ENCODE measurements at places on chromosomes 5 and 9.

DNA sequence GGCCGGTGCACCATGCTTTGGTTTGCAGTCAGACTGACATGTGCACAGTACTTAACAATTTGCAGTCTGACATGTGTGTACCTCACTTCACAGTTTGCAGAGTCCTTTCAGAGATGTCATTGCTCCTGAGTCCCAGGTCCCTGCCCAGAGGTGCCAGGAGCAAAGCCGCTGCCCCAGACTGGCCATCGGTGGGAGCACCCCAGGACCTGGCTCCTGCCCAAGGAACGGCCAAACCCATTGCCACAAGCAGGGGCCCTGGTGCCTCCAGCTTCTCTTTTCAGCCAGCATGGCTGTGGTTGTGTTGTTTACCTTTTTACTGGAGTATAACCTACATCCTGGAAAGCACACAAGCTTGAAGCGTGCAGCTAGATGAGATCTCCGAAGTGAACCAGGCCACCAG, 28.6 kb downstream of the RASGEF1C start:
- no peak for DNase-seq
- no peak overlapping the region for H3K27ac ChIP-seq
- H3K36me3 ChIP-seq: no peaks in the 10 kb centered on the region
- H3K4me1 ChIP-seq: peaks cover 28% of the 10 kb centered on the region

DNA sequence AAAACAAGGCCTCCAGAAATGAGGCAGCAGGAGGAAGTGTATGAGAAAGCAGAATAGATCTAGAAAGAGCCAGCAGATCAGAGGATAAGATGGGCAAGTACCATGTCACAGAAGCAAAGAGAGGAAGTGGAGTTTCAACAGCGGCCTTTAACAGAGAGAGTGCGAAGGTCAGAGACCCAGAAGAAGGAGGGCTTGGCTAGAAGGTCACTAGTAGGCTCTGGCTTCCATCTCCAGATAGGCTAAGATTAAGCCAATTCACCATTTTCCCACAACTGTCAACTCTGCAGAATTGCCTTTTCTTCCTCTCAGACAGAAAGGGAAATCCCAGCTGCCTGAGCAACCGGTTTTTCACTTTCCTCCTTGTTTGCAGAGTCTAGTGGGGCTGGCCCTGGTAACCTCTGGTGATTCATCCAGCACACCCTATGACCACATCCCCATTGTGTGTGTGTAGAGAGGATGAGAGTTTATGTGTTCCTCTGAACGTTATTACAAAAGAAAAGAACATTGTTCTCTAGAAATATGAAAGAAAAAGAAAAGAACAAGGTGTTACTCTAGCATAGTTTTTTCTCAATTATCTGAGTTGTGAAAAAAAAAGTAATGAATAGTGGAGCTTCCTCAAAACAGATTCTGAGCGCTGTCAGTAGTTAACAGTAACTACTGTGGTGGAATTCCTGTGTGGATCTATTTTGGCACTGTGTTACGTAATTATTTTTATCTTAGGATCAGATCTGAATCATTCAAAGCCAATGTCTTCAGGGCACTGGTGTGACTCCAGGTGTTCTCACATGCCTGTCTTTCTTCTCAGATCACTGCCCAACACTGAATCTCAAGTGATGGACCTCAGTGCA, 220.4 kb downstream of the ARRDC3 start:
- H3K27me3 ChIP-seq: no peaks in the 10 kb centered on the region
- peak overlapping the region; percentile 79 for H3K27ac ChIP-seq
- no peak overlapping the region for H3K4me3 ChIP-seq
- no peak for DNase-seq
- H3K4me1 ChIP-seq: peaks cover 21% of the 10 kb centered on the region

DNA sequence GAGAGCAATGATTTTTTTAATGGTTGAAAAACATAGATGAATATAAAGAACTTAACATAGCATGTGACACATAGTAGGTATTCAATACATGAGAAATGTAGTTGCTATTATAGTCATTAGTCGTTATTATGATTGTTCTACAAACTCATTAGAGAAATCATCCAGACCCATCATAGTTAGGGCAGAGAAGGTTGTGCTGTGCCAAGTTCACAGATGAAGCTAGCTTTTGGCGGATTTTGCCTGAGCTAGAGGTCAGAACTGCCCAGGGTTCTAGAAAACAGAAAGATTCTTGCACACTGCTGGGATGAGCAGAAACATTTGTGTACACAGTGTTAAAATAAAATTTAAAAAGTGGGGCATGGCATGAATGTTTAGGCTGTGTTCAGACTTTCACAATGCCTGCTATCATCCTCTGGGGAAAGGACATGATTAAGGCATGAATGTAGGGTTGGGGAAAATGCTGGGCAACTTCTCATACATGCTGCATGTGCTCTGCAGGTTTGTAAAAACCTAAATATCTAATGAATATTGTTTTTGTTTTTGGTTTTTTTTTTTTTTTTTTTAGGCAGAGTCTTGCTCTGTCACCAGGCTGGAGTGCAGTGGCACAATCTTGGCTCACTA, 33.3 kb upstream of the RAD23B start:
- H3K27ac ChIP-seq: peak overlapping the region; percentile 99
- no peak overlapping the region for H3K4me3 ChIP-seq
- no peak for DNase-seq
- no peaks in the 10 kb centered on the region for H3K36me3 ChIP-seq

- H3K36me3 ChIP-seq: no peaks in the 10 kb centered on the region
- no peak overlapping the region for H3K27ac ChIP-seq
- no peak for DNase-seq
- H3K4me1 ChIP-seq: peaks cover 2% of the 10 kb centered on the region
- H3K27me3 ChIP-seq: peaks cover 17% of the 10 kb centered on the region
Observed at GRCh38 chr9:19938990-19939733, 150.3 kb upstream of the SLC24A2 start.

DNA sequence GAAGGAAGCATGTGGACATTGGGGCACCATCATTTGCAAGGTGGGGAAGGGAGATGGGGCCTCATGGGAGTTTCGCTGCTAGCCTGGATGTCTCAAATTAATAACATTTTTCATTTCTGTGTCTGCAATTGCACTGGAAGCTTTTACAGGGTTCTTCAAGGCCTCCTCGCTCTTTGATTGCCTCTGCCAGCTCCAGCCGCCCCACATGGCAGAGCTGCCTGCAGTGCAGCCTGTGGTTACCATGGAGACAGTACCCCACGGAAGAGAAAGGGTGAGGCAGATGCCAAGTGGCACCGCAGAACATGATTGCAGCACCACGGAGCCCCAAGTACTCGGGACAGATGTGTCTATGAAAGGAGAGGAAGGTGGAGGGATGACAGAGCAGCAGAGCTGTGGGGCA, 25.4 kb downstream of the CTNND2 start:
- no peak overlapping the region for H3K27ac ChIP-seq
- peaks cover 10% of the 10 kb centered on the region for H3K36me3 ChIP-seq
- peaks cover 19% of the 10 kb centered on the region for H3K4me1 ChIP-seq
- no peaks in the 10 kb centered on the region for H3K27me3 ChIP-seq
- H3K4me3 ChIP-seq: no peak overlapping the region
- DNase-seq: no peak

DNA sequence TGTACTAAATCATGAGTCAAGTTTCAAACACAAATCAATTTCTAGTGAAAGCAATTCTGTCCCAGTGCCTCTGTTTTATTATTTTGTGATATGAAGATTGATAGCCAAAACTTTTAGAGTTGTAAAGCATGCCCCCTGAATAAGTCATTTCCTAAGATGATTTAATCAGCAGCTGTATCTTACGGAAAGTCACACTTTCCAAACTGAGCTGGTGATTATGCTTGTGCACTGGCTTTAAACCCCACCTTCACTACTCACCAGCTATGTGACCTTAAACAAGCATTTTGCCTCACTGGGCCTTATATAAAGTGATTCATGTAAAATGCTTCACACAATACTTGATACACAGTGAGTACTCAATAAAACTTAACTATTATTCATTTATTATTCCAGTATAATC, 78.1 kb downstream of the EDIL3 start:
- H3K4me1 ChIP-seq: peaks cover 5% of the 10 kb centered on the region
- DNase-seq: no peak
- no peak overlapping the region for H3K27ac ChIP-seq
- H3K4me3 ChIP-seq: no peak overlapping the region
- no peaks in the 10 kb centered on the region for H3K27me3 ChIP-seq
- no peaks in the 10 kb centered on the region for H3K36me3 ChIP-seq

DNA sequence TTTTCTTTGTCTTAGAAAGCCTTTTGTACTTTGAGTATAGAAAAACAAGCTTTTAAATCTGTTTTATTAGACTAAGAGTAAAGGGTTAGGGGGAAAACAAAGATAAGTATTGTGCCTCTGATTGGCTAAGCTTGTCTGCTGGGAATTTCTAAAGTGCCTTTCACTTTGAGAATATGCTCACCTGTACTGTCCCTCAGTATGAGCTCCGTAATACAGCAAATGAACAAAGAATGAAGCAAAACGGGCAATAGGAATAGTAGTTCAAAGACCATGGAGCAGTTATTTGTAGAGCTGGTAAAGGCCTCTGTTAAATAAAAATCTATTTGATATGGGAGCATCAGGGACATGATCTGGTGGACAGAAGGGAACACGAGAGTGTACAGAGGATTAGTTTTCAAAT, 277.8 kb downstream of the MAST4 start:
- H3K27ac ChIP-seq: peak overlapping the region; percentile 33
- peaks cover 2% of the 10 kb centered on the region for H3K36me3 ChIP-seq
- no peak for DNase-seq
- no peaks in the 10 kb centered on the region for H3K27me3 ChIP-seq
- no peak overlapping the region for H3K4me3 ChIP-seq

DNA sequence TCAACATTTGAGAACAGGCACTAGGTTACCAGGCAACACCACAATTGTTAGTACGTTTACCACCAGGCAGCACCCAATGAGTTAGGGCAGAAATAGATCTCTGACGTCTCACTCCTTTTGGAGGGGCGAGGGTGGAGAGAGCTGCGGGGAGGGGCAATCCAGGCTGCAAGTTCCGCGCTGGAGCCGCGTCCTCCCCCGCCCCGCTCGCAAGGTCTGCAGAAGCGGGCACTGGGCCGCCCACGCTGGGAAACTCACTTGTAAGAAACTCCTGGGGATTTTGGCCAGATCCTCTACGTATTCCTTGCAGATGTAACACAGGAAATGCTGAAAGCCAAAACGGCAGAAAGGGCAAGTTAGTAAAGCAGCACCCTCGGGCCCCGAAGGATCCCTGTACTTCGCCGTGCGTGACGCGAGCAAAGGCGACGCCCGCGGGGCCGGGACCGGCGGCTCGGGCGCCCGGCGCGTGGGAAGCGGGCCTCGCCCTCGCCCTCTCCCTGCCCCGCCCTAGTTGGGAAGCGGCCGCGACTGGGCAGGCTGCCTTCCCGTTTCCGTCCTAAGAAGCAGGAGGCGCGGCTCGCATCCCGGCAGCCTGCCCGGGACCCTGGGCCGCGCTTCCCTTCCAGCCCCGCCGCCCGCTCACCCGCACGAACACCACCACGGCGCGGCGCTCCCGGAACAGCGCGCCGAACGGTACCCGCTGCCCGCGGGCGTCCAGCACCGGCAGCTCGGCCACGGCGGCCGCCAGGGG, 493 bp downstream of the PRXL2C start:
- H3K36me3 ChIP-seq: peaks cover 3% of the 10 kb centered on the region
- H3K27ac ChIP-seq: peak overlapping the region; percentile 95
- peaks cover 4% of the 10 kb centered on the region for H3K4me1 ChIP-seq
- DNase-seq: peak; percentile 56

- no peaks in the 10 kb centered on the region for H3K36me3 ChIP-seq
- H3K27ac ChIP-seq: no peak overlapping the region
- no peak overlapping the region for H3K4me3 ChIP-seq
- DNase-seq: no peak
Observed at GRCh38 chr9:70410368-70410767, 4.1 kb downstream of the KLF9 start.

DNA sequence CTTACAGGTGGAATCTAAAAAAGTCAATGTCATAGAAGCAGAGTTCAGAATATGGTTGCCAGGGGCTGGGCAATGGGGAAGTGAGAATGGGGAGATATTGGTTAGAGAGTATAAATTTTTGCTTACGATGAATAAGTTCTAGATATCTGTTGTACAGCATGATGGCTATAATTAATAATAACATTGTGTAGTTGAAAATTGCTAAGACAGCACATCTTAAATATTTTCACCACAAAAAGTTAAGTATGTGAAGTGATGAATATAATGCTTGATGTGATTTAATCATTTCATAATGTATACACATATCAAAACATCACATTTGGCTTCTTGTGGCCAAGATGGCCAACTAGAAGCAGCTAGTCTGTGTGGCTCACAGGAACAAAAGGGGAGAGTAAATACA, 425.9 kb upstream of the ACO1 start:
- no peaks in the 10 kb centered on the region for H3K36me3 ChIP-seq
- no peaks in the 10 kb centered on the region for H3K27me3 ChIP-seq
- no peak for DNase-seq
- H3K27ac ChIP-seq: no peak overlapping the region
- H3K4me3 ChIP-seq: no peak overlapping the region

- no peaks in the 10 kb centered on the region for H3K27me3 ChIP-seq
- no peak overlapping the region for H3K4me3 ChIP-seq
- peaks cover 2% of the 10 kb centered on the region for H3K4me1 ChIP-seq
- H3K36me3 ChIP-seq: peaks cover 20% of the 10 kb centered on the region
- DNase-seq: no peak
Observed at GRCh38 chr5:34026089-34026761, 16.8 kb downstream of the C1QTNF3 start.

DNA sequence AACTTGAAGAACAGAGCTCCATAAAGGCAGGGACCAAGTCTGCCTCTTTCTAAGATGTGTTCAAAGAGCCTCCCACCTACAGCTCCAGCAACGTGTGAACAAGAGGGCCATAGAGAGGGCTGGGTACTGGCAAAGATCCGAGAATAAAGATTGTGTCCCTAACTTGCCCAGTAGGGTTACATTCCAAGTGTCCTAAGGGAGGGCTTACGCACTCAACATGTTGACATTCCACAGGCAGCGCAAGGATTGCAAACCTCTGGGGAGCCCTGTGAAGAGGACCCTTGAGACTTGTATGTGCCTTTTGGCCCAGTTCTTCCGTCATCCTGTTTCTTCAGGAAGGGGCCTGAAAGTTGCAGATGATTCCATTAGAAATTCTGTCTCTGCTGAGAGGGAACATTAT, 48.2 kb upstream of the ENTREP1 start:
- DNase-seq: no peak
- H3K4me3 ChIP-seq: no peak overlapping the region
- no peak overlapping the region for H3K27ac ChIP-seq
- no peaks in the 10 kb centered on the region for H3K27me3 ChIP-seq

GRCh38 chr9:2116073-2116472, 100.9 kb downstream of the SMARCA2 start:
- no peaks in the 10 kb centered on the region for H3K27me3 ChIP-seq
- H3K36me3 ChIP-seq: peaks cover 10% of the 10 kb centered on the region
- H3K27ac ChIP-seq: no peak overlapping the region

DNA sequence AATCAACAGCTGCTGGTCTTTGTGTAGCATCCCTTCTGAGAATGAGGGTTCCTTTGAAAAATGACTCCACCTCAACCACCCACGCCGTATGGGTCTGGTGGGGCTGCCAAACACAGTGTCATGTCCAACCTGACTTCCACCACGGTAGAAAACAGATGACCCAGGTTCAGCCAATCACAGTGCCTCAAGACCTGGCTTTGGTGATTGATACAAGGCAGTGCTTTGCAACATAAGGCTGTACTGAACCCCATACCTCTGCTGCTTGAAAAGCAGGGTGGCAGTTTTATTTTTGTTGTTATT, 11.5 kb upstream of the TGFBR1 start:
- H3K36me3 ChIP-seq: no peaks in the 10 kb centered on the region
- no peak overlapping the region for H3K4me3 ChIP-seq
- no peak for DNase-seq
- H3K27ac ChIP-seq: no peak overlapping the region
- H3K4me1 ChIP-seq: no peaks in the 10 kb centered on the region
- H3K27me3 ChIP-seq: peaks cover 11% of the 10 kb centered on the region
